ENCODE measurements at places on chromosomes 7 and 10.

GRCh38 chr7:150945853-150946420 lies 32.2 kb downstream of the KCNH2 start:
- DNase-seq, result no peak

- DNase-seq, result no peak
Observed at GRCh38 chr10:33510206-33510605, 175.7 kb upstream of the NRP1 start.

DNA sequence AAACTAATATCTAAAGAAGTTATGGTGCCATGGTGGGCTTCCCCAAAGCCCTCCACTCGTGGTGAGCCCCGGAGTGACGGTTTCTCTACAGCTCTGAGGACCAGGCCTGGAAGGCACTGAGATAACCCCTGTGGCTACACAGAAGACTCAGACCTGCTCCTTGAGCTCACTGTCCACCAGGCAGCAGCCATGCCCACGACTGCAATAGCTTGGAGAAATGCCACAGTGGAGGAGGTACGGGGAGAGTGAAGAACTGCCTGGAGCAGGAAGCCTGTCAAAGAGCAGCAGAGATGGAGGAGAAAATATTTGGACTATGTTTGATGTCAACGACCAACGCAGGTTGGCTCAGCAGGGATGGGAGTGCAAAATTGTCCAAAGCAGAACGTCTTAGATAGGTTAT lies 300.1 kb upstream of the NPSR1 start:
- no peak for DNase-seq

DNA sequence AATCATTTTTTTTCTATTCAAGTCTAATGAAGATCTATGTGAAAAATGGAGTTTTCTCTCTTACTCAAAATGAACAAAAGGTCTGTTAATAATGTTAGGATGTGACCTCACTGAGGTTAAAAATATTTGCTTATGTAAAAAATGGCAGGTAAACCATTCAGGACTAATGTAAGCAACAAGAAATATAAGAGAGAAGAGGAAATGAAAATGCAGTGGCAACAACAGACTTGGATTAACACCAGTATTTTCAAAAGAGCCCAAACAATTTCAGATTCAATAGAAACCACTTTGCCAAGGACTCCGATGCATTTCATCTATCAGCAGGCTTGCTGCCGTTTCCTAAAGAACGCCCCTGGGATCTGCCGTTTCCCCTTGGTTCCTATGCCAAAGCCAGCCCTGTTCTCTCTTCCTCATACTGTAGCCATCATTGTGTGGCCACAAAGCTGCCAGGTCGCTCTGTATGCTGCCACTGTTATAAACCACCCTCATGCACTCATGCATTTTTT lies 66.4 kb downstream of the MTURN start:
- DNase-seq, result no peak

DNA sequence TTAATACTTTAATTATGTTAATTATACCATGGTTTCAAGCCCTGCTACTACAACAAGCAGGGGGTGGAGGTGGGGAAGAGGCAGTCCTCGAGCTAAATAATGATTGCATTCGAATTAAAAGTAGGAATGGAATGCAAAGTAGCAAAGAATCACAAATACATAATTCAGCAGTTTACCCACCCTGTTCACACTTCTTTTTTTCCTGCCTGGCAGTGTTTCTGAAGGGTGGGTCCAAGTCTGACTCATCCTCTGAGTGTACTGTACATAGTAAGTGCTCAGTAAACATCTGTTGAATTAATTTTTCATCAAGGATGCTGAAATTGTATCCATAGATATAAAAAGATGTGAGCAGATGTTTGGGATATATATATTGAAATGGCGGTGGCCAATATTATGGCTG lies 778.8 kb downstream of the LRMDA start:
- no peak for DNase-seq

- DNase-seq, result no peak
Observed at GRCh38 chr7:158044482-158044823, 543.2 kb downstream of the PTPRN2 start.

- no peak for DNase-seq
Observed at GRCh38 chr10:62597226-62597625, 207.3 kb upstream of the ADO start.

DNA sequence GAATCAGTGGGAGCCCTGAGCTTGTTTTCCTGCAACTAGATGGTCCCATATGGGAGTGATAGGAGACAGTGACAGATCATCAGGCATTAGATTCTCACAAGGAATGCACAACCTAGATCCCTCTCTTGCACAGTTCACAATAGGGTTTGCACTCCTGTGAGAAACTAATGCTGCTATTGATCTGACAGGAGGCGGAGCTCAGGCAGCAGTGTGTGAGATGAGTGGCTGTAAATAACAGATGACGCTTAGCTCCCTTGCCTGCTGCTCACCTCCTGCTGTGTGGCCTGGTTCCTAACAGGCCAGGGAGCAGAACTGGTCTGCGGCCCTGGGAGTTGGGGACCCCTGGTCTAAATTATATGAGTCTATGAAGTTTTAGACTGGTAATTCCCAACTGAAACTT lies 3.9 kb downstream of the MIOS start:
- no peak for DNase-seq

DNA sequence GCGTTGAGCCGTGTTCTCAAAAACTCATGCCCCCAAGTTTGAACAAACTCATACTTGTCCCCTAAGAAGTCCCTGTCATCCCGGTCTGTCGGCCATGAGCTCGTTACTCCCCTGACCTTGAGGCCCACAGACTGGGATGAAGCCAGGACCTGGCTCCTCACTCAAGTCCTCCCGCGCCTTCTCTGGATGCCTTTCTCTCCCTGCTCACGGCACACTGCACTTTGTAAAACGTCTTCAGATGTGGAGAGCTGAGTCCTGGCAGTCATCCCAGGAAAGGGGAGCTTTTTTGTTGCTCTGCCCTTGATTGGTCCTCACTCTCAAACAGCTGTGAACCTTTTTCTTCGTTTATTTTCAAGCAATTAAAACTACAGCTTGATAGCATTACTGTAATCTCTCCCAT lies 110.8 kb downstream of the JAZF1 start:
- DNase-seq, result no peak

DNA sequence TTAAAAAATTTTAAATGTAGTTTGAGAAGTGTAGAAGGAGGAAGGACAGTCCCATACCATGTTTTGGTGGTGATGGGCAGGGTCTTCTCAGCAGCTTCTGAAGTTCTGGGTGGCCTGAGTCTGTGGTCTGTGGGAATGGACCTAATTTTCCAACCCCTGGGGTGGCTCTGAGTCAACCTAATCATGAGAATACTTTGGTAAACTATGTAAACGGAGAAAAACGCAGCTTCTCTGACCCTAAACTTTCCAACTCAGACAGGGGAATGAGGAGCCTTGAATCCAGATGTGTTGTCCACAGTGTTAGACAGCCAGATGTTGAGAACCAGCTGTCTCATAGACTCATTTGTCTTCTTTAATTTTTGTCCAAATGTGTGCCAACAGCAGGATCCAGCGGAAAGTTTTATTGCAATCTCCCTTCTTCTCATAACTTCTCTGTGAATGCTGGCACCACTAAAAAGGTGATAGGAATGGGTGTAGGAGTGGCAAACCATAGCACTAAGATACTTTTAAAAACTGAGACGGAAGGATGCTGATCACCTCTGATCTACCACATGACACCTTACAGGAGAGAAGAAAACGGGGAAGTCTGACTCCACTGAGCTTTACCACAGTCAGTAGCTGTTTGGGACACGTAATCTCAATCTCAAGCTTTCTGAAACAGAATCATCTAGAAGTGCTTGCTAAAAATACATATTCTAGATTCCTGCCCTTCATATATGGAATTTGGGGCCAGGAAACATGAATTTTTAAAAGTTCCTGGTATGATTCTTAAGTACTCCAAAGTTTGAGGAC lies 90.5 kb upstream of the PHYHIPL start:
- DNase-seq, result no peak

DNA sequence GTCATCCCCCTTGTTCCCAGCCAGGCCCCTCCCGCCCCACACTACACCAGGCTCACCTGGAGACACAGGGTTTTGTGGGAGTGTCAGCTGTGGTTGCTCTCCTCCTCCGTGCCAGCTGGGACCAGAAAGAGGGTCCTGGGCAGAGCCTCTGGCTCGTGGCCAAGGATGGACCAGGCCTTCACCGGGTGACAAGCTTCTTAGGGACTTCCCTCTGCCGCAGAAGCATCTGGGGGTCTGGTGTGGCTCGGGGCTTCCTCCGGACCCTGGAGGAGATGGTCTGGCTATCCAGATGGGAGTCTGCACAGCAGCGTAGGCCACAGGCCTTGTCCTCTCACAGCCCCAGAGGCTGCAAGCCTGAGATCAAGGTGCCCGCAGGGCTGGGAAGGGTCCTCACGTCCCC lies 63.8 kb upstream of the CFAP46 start:
- DNase-seq, result no peak

DNA sequence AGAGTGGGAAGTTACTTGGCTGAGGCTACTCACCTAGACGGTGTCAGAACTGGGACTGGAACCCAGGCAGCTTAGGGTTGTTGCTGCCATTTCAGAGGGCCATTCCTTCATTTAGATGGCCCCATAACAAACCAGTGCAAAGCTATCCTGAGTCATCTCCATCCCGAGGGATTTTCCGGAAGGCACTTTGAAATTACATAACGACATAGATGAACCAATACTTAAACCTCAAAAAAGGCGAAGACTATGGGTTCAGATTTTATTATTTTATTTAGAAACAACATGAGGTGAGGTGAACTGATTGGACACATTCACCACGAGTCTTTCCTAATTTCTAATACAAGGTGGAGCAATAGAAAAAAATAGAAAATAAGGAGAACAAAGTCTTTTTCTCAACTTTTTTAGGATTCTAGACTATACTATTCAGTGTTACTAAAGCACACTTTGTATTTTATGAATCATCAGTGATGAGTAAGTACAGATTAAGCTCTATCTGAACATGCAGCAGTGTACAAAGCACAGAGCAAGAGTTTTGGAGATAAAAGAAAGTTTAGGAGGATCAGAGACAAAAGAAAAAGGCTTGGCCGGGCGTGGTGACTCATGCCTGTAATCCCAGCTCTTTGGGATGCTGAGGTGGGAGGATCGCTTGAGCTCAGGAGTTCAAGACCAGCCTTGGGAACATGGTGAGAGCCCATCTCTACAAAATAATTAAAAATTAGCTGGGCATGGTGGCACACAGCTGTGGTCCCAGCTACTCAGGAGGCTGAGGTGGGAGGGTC lies 79.5 kb upstream of the SVIL start:
- no peak for DNase-seq

DNA sequence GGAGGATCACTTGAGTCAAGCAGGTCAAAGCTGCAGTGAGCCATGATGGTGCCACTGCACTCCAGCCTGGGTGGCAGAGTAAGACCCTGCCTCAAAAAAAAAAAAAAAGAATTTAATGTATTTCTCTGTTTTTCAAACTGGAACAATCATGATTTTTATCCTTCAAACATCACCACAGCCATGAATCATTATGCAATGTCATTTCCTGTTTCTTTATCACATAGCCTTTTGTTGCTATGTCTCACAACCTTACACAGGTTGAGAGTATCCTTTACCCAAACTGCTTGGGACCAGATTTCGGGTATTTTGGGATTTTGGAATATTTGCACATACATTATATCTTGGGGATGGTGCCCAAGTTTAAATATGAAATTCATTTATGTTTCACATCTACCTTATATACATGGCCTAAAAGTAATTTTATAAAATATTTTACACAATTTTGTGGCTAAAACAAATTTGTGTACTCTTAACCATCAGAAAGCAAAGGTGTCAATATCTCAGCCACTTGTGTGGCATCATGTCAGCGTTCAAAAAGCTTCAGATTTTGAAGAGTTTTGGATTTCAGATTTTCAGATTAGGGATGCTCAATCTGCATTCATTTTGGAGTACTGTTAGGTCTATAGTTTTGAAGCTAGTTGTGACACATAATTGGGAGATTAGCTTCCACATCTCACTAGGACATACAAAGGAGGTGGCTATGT lies 8.2 kb downstream of the NT5C3A start:
- DNase-seq, result no peak
